ENCODE measurements at places on chromosomes 16 and 17.
A peak's percentile ranks its signal among the peaks of the same experiment; 100 is the strongest.

GRCh38 chr16:1257561-1258224 lies 1.8 kb downstream of the TPSD1 start:
- DNase-seq, result no peak

DNA sequence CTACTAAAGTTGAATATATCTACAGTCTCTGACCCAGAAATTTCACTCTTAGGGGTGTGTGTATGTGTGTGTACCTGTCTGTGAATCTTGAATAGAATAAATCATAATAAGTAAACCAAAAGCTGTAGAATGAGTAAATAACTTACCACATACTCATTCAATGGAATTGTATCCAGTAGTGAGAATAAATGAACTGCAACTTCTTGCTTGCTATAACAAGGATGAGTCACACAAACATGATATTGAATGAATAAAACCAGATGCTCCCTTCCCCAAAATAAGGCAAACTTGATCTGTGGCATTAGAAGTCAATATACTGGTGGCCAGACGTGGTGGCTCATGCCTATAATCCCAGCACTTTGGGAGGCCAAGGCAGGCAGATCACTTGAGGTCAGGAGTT lies 259.8 kb upstream of the MON1B start:
- no peak for DNase-seq

GRCh38 chr16:23323224-23324030 lies 21.3 kb downstream of the SCNN1B start:
- DNase-seq, result no peak

GRCh38 chr17:37820995-37821713 lies 76.3 kb upstream of the HNF1B start:
- DNase-seq, result no peak

DNA sequence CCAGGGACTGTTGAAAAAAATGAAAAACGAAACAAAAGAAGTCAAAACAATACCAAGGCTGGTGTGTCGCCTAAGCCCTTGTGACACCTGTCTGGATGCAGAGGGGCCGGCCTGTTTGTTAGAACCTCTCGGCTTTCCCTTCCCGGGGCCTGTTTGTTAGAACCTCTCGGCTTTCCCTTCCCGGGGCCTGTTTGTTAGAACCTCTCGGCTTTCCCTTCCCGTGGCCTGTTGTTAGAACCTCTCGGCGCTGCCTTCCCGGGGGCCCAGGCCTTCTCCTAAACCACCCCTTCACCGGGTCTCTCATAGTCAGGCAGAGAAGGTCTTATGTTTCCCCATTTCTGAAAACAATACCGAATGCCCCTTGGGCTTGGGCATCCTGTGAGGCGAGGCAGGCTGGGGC lies 180.0 kb downstream of the BANP start:
- no peak for DNase-seq

- no peak for DNase-seq
Measured at GRCh38 chr17:5809056-5809455, 224.7 kb upstream of the NLRP1 start.

GRCh38 chr17:73338050-73338521 lies 26.3 kb upstream of the CDC42EP4 start:
- DNase-seq, result no peak

GRCh38 chr17:60947100-60947499 lies 269.4 kb downstream of the BCAS3 start:
- no peak for DNase-seq

DNA sequence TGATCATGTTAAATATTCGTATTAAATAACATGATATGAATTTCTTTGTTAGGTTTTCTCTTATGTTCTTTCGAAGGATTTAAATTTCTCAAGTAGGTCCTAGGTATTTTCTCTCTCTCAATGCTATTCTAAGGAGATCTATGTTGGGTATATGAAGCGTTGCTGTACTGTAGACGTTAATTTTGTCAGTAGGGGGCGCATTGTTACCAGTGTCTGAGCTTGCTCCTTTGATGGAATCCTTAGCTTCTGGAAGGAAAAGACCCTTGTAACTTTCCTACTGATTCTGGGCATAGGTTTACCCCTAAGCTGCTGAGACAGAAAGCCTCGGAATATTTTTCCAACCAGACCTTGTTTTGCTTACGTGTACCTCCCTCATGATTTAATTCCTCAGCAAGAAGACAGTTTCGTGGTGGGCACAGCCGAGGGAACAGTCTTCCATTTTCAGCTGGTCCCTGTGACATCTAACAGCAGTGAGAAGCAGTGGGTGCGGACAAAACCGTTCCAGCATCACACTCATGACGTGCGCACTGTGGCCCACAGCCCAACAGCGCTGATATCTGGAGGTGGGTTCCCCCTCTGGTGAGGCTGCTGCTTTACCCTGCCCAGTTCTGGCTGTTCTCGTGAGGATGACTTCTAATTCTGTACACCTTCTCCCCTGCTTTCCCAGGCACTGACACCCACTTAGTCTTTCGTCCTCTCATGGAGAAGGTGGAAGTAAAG lies 17.9 kb downstream of the UTP4 start:
- peak; percentile 64 for DNase-seq

GRCh38 chr16:25699069-25699468 lies 7.3 kb downstream of the HS3ST4 start:
- DNase-seq, result no peak

GRCh38 chr17:18191236-18191667 lies 7.6 kb downstream of the ALKBH5 start:
- no peak for DNase-seq

DNA sequence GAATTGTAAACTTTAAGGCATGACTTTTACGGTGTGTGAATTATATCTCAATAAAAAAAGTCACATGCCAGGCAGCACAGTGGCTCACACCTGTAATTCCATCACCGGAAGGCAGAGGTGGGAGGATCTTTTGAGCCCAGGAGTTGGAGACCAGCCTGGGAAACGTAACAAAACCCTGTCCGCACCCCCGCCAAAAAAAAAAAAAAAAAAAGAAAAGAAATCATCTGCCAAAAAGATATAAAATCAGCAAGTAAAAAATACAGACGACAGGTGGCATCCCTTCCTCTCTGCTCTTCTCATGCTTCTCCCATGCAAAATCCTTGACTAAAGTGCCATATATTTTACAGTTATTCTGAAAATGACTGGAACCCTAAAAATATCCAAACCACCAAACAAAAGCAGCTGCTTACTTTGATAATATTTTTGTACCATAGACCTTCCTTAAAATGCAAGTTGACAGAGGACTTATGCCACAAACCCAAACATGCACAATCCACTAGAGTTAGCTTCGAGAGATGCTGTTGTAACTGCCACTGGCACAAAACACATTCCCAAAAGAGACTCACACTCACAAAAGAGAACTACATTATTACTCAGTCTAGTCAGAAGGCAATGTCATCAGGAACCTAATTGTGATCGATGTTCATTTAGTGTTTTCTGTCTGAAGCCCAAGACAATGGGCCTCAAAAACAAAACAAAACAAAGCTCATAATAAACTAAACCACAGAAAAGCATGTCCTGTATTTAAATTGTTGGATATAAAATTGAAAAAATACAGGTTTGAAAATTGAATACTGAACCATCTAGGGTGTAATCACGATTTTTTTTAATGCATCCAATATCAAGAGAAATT lies 2.4 kb downstream of the CRLF3 start:
- DNase-seq, result no peak

DNA sequence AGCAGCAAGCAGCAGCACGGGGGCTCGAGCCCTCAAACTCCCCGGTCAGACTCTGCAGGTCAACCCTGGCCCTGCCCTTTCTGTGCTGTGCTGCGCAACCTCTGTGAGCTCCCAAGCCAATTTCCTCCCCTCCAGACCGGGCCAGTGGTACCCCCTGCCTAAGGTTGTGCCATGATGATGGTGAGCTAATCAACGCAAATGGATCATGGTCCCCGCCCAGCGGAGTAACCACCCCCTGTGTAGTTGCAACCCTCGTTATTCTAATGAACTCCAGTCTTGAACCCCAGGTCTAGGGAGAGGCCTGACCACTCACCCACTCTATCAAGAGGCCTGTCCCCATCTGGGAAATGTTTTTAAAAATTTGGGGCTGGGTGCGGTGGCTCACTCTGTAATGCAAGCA lies 201.8 kb upstream of the FOXF1 start:
- DNase-seq, result no peak

DNA sequence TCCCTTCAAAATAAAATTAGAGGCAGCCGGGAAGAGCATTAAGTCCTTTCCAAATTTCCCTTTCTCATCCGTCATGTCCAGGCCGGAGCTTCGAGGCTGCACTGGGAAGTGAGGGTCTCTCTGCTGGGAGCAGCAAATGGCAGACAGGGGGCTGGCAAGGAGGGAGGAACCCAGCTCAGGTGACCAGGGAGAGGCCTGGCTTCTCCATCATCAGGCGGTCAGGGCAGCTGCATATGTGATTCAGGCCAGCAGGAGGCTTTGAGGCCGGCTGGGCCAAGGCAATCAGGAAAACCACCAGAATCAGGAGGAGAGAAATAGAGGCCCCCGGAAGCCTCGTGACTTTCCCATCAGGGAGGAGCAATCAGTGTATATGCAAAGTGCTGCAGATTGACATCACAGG lies 85.0 kb upstream of the RPL38 start:
- DNase-seq, result no peak

DNA sequence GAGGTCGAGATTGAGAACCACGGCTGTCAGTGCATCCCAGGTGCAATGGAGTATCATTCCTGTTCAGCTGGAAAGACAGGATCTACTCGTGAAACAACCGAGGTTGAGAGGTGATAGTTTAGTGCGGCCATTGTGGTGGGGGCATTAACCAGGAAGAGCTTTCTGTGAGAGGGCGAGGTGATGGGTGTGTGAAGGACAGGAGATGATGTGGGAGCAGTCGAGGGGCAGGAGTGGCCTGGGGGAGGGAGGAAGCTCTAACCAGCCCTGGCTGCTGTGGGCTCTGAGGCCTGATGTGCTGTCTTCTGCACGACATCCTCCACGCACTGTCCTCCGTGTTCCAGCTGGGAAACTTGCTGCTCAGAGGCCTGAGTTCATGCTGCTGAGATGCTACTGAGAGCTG lies 22.0 kb downstream of the GOSR2 start:
- DNase-seq, result no peak

DNA sequence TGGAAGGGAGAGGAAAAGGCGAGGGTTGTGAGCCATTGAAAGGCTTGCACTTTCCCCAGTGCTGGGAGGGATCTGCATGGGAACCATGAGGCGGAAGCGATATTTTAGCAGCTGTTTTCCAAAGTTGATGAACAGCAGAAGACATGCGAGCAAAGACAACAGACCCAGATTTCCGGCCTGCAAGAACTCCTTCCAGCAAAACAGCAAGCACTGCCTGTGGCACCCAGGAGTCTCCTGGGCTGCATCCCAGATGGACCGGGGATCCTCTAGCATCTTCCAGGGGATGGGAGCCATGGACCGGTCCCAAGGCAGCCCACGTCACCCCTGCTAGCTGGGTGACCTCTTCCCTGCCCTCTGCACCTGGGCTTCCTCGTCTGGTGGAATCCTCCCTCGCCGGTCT lies 162.8 kb downstream of the IRF8 start:
- no peak for DNase-seq

GRCh38 chr17:16446338-16446983 lies 31.1 kb downstream of the TRPV2 start:
- no peak for DNase-seq

DNA sequence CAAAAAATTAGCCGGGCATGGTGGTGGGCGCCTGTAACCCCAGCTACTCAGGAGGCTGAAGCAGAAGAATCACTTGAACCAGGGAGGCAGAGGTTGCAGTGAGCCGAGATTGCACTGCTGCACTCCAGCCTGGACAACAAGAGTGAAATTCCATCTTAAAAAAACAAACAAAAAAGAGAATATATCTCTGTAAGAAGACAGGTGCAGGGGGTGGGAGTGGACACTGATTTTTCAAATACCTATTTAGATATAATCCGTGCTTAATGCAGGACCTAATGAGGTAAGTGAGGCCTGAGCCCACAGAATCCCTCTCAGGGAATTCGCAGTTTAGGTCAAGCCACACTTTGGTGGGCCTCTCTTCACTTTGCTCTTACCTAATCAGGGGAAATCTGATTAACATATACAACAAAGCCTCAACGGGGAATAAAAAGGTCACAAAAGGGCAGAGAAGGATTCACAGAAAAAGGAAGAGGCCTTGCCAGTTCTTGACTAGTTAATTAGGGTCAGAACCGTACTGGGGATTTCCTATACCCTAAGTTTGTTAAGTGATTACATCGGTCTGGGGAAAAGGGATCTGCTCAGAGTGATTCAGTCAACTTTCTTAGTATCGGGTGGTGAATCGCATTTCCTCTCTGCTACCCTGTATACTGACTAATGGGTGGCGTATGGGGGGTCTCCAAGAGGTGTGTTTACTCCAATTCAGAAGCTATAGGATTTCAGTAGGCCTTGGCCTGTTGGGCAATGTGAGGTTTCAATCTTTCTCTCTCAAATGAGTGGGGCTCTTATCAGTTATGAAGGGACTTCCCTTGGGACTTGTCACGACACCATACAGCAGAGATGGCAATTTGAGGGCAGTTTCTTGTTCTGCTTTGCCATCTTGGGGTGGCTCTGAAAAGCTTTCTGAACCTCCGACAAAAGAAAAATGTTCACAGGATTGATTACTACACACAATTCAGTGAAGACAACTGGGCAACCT lies 1.9 kb upstream of the NFAT5 start:
- DNase-seq, result no peak

GRCh38 chr17:2691965-2692780 lies 19.4 kb downstream of the CLUH start:
- no peak for DNase-seq

DNA sequence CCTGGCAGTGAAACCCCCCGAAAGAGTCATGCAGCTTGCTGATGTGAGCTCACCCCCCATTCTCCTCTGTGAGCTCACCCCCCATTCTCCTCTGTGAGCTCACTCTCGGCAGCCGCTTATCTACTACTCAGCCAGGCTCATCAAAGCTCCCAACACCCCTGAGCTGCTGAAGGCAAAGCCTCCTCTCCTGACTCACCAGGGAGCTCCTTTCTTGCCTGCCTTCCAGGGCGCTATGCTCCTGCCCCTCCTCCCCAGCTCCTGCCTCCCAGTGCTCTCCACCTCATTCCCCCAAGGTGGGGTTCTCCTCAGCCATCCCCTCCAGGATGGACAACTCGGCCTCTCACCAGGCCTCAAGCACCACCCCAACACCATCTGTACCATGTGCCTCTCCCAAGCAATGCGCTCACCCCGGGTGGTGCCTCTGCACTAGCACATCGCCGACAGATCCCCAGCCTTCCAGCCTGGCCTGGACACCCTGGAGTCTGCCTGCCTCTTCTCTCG lies 27.7 kb upstream of the FAAP100 start:
- DNase-seq, result no peak

- DNase-seq, result no peak
Measured at GRCh38 chr16:27465483-27465879, 63.5 kb downstream of the IL21R start.

DNA sequence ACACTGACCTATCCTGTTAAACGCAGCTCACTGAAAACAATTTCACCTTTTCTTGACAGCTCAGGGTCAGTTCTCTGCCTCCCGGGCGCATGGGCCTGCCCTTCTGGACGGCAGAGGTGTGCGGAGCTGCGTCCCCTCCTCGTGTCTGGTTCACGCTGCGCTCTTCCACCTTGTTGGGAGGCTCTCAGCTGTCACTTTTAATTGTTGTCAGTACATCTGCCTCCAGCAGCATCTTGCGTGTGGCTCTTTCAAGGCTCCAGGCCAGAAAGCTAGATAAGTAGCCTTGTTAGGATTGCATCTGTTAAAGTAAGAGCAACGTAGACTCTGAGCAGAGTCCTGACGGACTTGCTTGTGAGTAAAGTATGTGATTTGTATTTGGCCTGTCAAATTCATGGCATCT lies 59.4 kb downstream of the MGAT5B start:
- DNase-seq, result no peak

GRCh38 chr16:70730031-70730430 lies 44.2 kb upstream of the MTSS2 start:
- no peak for DNase-seq

GRCh38 chr17:71677439-71677838 lies 443.4 kb upstream of the SOX9 start:
- DNase-seq, result no peak

- no peak for DNase-seq
Measured at GRCh38 chr16:85069171-85069570, 41.6 kb downstream of the KIAA0513 start.

Measured in Jurkat, Clone E6-1 (cell line).